COR-L47 (cell line): ENCODE measurements at places on chromosomes 3 and 15.

- DNase-seq: no peak
Observed at GRCh38 chr15:49900006-49900902, 218.8 kb downstream of the ATP8B4 start.

- no peak for DNase-seq
Observed at GRCh38 chr3:98628317-98628716, 34.9 kb upstream of the CPOX start.

DNA sequence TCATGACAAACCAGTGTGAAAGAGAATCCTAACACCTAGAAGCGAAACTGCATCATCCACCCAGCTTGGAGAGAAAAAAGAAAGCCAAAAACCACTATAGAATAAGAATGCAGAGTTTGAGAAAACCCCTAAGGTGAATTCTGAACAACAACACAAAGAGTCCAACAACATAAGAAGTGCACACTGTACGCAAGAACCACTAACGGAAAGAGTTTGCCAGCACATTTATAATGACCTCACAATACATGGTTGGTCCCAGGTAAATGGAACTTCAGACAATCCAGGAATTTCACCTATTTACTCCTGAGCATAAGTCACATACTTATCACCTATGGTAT lies 128.3 kb upstream of the BHLHE40 start:
- no peak for DNase-seq

- no peak for DNase-seq
Observed at GRCh38 chr3:161265916-161266571, 44.9 kb downstream of the NMD3 start.

- DNase-seq: no peak
Observed at GRCh38 chr15:71747128-71748083, 62.9 kb upstream of the NR2E3 start.

DNA sequence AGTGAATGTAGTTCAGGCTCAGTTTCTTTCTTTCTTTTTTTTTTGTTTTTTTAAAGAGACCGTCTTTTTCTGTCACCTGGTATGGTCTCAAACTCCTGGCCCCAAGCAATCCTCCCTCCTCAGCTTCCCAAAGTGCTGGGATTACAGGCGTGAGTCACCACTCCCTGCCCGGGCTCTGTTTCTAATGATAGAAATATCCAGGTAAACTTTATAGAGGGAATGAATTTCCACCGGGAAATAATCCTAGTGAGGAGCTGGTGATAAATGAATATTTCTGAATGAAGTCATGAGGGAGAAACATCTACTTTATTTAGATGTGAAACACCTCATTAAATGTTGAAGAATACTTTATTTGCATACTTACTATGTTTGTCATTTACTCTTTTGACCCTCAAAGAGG lies 7.2 kb downstream of the RNF13 start:
- DNase-seq: no peak

DNA sequence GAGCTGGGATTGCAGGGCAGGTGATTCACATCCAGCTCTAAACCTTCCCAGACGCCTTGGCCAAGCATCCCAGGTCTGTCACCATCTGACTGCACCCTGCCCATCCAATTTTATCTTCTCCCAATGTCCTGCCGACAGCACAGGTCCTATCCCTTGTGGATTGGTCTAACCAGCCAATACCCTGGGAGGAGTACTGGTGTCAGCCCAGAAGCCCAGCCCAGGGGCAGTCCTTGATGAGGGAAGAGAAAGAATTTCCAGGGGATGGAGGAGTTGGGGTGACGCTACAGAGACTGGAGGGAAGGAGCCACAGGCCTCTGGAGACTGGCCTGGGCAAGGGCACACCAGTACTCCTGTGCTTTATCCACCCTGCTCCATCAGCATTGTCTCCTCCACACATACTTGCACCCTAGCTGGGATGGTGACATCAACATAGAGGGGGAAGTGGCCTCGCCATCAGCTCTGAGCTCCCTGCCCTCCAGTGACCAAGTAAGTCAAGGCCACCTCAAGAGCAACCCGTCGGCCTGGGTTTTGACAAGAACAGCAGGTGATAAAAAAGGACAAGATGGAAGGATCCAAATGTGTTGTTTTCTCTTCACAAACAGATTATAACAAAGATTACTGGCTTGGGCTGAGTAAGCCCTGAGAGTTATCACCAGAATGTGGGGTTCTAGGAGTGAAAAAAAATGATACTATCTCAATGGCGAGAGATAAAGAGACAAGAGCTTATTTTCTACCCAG lies 114.6 kb downstream of the AQP9 start:
- DNase-seq: no peak

DNA sequence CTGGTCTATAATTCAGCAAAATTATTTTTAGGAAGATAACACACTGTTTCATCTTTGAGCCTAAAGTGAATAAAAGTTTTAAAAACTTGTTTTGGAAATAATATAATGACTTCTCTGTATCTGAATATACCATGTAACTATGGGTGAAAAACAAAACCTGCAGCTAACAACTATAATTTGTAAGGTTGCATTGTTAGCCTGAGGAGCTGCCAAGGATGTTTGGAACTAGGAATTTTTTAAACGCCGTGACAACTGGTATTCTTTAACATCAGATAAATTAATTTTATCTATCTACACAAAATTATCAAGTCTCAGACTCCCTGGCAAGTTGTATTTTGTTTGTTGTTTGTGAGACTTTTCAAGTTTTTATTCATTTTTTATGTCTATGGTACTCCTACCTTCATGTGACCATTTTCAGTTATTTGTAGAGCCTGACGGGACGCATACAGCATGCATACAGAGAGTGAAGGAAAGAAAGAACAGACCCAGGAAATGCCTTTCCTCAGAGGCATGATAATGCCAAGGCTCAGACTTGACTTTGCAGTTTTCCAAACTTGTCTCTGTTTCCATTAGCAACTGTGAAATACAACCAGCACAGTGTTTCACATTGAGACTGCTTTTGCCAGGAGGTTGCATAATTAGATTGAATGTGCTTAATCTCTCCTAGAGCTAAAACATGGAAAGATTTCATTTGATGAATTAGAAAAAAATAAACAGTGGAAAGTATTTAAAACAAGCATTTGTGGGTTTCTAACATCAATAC lies 60.8 kb upstream of the ARHGEF26 start:
- DNase-seq: no peak

DNA sequence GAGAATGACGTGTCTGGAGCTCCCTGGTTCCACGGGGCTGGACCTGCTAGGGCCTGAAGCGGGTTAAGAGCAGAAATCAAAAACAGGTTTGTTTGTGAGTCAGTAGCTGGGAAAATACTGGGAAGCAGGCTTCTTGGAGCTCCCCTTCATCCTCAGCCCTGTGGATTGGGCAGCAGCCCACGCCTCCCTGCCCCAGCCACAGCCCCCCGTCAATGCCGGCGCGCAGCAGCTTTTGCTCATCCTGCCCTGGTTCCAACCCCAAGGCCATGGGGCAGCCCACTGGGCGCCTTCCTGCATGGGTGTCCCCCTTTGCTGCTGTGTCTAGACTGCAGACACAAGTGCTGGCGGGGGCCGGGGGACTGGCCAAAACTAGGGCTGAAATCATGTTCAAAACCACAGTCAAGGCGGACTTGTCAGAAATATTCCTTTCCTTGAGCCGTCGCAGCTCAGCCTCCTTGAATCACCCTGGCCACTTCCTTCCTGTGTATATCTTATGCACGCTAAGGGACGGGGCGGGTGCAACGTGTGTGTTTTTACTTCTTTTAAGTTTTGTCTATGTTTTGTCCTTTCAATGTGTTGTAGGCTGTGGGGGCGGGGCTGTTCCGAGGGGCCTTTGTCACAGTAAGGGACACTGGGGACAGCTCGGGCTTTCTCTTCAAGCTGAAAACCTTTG lies 108.1 kb downstream of the KLF13 start:
- no peak for DNase-seq

- DNase-seq: no peak
Observed at GRCh38 chr3:66014651-66015050, 24.1 kb downstream of the MAGI1 start.

- DNase-seq: no peak
Observed at GRCh38 chr3:119314821-119315220, 20.6 kb downstream of the ARHGAP31 start.

DNA sequence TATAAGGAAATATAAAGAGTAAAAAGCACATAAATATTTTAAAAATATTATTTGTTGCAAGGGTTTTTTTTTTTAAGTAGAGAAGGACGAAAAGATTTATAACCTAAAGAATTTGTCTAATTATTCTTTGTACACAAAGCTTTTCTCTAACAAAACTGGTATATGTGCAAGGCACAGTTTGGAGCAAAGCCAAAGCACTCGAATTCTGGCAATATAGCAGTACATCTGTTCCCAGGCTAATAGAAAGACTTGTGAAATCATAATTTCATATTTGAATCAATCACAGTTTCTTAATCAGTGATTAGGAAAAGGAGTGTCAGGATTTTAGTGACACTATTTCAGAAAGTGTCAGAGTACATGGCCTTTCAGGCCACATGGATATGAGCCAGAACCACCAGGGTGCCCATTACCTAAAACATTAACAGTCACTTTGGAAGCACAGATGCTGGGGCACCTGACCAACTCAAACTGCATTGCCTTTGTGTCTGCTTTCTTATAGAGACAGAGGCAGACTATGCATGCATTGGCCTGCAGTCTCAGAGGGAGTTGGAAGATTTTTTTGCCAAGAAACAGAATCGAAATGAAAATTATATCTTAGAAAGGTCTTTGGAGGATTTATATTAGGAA lies 651.8 kb upstream of the SGO1 start:
- peak; percentile 47 for DNase-seq

- peak; percentile 2 for DNase-seq
Observed at GRCh38 chr3:65436580-65436979, 602.1 kb downstream of the MAGI1 start.

- no peak for DNase-seq
Observed at GRCh38 chr3:47443611-47443995, 32.1 kb downstream of the SCAP start.

- DNase-seq: no peak
Observed at GRCh38 chr3:4587061-4587837, 94.1 kb downstream of the ITPR1 start.

DNA sequence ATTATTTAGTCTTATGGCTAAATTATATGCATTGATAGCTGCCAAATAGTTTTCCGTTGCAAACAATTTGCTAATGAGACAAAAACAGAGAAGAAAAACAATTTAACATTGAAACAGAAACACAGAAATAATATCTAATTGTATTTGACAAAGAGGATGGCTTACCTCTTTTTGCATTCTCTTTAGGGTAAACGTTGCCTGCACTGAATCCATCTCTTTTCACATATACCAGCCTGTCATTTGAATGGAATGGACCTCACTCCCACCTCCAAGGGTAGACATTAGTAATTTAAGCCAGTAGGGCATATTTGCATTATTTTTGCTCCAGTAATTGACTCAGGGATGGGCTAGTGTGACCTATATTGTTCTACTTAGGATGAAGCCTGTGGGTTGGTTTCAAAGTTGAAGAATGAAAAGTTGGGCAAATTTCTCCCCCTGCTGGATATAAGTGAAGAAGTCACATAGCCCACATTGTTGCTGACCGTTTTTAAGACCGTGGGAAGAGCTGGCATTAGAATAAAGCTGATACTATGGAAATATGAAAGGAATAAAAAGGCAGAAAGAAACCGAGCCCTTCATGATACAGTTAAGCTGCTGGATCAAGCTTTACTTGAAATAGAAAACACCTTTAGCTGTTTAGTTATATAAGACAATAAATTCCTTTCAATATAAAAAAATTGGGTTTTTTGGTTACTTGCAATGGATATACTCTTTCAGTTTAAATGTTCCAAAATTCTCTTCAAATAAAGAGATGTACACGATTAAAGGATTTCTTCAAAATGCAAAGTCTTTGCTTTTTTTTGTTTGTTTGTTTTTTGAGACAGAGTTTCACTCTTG lies 26.9 kb downstream of the PIERCE2 start:
- peak; percentile 28 for DNase-seq

- DNase-seq: no peak
Observed at GRCh38 chr3:191563722-191564121, 102.8 kb downstream of the PYDC2 start.

GRCh38 chr15:85651548-85651947 lies 143.2 kb downstream of the KLHL25 start:
- DNase-seq: no peak

DNA sequence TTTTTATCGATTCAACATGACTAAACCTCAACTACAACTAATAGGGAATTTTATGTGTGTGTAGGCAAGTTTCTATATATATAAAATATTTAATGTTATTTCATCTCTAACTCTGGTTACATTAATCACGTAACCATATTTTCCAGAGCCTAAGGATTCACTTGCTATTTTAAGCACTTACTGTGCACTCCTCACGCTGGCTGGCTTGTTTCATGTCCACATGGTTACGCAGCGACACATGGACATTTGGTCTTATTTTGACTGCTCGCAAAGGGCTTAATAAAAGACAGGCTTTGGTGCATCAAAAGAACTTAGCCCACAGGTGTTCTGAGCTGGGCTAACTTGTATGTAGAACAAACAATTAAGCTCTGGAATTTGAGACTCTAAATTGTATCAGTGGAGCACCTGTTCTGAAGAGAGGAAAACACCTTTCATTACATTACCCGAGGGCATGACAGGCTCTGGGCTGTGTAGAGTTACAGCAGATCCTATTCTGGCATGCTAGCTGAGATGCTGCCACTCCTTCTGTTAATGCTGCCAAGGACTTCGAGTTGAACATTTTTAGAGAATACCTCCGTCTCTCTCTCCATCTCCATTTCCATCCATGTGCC lies 130.0 kb upstream of the NR2F2 start:
- no peak for DNase-seq

GRCh38 chr3:40867797-40868196 lies 331.5 kb upstream of the CTNNB1 start:
- no peak for DNase-seq
